ENCODE measurements at places on chromosomes 6 and 20.
A peak's percentile ranks its signal among the peaks of the same experiment; 100 is the strongest.

GRCh38 chr6:102398788-102399390 lies 1005.4 kb downstream of the GRIK2 start:
- DNase-seq: no peak

DNA sequence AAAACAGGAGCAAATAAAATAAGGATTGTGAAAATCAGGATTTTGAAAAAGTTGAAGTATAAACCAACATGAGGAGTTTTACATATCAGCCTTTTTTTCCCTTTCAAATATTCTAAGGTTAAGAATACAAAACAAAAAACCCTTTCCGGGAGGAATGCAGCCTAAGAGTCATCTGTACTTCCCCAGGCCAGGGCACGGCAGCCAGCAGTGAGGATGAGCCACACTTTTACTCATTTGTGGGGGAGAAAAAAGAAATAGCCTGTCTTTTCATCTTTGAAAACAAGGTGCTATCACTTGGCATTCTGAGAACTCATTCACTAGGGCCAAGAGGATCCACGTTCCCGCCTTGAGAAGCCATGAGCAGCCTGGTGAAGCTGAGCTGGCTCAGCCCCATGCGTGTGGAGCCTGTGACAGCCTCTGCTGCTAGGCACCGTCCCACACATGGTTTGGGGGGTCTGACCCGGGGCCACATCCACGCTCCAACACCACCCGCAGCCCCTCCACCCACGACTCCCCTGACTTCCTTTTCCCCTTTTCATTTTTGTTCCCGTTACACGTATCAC lies 11.2 kb downstream of the SLC22A1 start:
- no peak for DNase-seq

DNA sequence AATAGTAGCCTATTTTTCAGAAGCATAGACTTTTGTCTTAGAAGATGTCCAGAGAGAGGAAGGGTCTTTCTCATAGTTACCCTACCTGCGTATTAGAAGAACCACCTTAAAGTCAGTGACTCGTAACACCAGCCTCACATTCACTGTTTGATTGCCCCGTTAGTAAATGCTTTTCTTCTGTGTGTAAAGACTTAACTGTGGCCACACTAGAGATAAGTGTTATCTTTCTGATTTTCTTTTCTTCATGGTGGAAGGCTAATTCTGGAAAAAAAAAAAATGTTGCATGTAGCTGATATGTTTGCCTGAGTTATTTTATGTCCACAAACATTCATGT lies 83.9 kb downstream of the SAMD3 start:
- no peak for DNase-seq

DNA sequence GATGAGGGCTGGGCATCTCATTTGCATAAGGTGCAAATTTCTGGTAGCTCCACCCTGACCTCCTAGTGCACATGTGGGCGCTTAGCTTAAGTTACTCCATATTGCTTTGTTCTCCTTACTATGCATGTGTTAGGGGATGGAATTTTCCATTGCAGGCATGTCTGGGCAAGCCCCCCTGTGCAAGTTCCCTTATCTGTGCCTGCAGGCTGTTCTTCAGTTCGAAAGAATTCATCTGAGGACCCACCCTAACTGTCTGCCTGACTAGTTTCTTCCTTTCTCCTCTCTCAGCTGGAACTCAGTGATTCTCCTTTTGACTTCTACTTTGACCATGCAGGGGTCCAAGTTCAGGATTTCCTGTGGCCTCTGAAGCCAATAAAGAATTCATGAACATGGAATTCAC lies 30.2 kb downstream of the CCDC170 start:
- DNase-seq: no peak

DNA sequence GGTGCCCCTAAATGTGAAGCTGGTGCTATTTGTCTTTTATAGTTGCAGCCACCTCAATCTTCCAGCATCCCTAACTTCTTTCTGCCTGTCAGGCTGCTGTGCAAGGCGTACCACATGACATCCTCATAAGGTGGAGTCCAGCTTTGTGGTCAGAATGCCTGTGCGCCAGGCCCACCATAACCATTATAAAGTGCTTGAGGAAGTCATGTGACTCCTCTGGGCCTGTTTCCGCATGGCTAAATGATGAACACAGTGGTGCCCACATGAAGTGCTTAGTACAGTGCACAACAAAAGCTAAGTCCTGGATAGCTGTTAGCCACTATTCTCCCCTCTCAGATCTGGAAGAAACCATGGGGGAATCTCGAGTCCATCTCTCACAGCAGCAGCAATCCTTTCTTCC lies 75.6 kb downstream of the INSM1 start:
- no peak for DNase-seq

DNA sequence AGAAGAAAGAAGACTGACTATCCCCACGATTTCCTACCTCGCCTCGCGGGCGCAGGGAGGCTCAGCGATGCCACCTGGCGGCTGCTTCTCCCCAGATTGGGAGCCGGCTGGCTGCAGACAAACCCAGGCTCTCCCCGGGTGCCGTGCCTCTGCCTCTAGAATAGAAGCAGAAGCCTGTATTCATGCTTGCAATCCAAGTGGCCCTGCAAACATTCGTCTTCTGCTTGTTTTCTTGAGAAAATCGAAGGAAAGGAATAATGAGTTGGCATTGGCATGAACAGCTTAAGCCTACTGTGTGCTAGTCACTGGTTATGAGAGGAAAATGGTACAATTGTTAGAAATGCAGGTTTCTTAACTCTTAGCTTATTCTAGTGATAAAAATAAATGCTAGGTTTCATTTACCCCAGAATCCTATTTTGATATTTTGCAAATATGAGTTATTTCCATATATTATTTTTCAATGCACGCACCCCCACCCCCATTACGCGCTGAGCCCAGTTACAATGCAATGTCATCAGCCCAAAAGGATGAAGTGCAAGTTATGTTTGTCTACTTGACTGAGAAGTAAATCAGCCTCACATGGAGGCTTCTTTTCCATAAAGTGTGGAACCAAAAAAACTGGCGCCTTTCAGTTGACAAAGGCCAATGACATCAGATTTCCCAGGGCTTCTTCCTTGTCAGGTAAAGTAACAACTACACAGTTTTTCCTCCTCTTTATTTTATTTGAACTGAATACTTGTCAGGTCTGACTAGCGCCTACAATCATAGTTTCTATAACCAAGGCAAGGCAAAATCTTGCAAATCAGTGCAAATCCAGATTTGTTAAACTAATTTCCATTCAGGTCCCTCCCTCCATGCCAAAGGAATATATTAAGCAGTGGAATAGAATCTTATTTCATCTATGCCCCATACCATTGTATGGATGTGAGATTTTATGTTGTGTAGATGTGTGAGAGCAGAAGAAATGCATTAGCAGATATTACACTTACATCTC lies 3.9 kb upstream of the SOX4 start:
- peak; percentile 90 for DNase-seq

GRCh38 chr6:26020329-26021000 lies 57.9 kb downstream of the TRIM38 start:
- DNase-seq: peak; percentile 90

GRCh38 chr20:58037631-58038030 lies 190.8 kb downstream of the ANKRD60 start:
- no peak for DNase-seq

DNA sequence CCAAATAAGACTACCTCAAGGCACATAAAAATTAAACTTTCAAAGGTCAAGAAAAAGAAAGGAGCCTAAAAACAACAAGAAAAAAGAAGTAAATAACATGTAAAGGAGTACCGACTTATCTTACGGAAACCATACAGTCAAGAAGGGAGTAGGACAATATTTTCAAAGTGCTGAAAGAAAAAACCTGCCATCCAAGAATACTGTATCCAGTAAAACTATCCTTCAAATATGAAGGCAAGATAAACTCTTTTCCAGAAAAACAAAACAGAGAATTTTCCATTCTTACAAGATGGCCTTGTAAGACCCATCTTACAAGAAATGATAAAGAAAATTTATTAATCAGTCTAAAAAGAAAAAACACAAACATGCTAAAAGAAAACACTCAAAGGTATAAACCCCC lies 302.2 kb downstream of the LMBRD1 start:
- DNase-seq: no peak

- no peak for DNase-seq
These were observed 772.1 kb upstream of the MAP3K7 start for GRCh38 chr6:91358986-91359385.

- DNase-seq: no peak
These were observed 22.2 kb downstream of the OLIG3 start for GRCh38 chr6:137471986-137472385.
